ENCODE measurements at places on chromosomes 12 and 14.
A peak's percentile ranks its signal among the peaks of the same experiment; 100 is the strongest.

DNA sequence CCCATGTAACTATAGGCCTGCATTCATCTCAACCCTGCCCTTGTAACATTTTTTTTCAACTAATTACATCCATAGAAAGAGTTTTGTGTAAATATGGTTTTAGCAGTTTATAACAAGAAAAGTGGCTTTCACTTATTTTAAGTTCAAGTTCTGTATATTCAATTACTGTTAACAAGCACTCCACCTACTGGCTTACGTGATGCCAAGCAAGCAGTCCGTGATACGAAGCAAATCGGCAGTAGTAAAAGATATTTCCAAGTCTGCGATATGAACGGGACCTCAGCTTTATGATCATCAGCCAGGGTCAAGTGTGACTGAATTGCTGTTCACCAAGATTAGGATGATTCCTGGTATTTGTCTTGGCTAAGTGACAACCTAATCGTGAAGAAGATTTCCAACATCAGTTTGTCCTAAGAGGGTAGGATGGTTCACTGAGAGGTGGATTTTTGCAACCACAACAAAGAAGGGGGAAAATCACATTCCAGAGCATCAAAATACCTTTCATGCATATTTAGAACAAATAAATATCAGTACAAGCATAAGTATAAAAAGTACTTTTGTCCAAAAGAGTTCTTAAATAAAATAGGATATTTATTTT, 456.2 kb downstream of the FOXG1 start:
- DNase-seq, result no peak

- DNase-seq, result no peak
Observed at GRCh38 chr14:100553471-100553870, 33.7 kb downstream of the BEGAIN start.

GRCh38 chr12:120651821-120652220, 11.4 kb downstream of the CABP1 start:
- no peak for DNase-seq

GRCh38 chr12:5965950-5966383, 20.9 kb upstream of the ANO2 start:
- peak; percentile 32 for DNase-seq

GRCh38 chr14:81234278-81234677, 13.5 kb upstream of the GTF2A1 start:
- no peak for DNase-seq

GRCh38 chr14:20601522-20601921, 10.3 kb upstream of the RNASE12 start:
- DNase-seq, result no peak

DNA sequence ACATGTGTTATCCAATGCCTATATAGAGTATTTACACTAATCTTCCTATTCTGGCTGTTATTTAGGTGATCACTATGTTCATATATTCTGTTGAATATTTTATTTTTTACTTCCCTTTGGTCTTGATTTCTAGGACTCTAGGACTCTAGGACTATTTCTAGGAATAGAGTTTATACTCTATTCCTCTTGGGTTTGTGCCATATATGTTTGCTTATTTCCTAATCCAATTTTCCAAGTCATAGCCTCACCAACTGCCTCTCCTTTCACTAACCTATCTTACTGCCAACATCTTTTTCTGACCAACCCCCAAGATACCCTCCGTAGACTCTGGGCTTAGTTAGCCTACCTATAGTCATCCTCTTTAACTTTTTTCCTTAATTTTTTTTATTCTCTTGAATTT, 28.5 kb downstream of the ARF6 start:
- DNase-seq, result no peak

DNA sequence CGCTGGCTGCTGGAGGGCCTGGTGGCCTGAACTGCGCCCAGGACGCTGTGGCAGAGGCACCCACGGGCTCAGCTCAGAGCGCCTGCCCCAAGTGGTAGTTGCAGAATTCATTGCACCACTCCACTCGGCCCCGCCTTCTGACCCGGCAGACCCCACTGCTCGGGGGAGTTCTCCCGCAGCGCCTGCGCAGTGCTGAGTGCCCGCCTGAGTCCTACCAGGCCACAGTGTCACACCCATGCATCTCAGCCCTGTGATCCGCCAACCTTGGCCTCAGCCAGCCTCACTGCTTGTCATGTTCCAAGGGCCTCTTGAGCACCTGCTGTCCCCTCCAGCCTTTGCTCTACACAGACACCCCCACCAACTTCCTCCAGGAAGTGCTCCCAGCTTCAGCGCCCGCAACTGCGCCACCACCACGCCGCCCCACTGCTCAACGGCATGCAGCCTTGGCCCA, 12.2 kb downstream of the DEGS2 start:
- DNase-seq, result peak; percentile 72

DNA sequence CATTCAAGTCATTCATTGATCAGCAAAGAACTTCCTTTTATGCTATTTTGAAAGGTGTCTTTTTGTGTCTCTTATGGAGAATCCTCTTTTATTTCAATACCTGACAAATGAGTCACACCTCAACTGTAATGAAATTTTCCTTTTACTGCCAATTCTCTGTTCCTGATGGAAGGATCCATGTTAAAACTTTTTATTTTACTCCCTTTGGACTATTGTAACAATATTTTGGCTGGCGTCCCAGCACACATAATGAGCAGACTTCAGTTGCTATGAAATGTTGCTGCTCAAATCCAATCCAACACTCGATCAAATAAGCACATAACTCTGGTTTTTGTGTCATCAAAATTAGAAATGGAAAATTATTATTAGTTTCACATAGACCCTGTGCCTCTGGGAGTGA, 21.9 kb upstream of the SLC15A5 start:
- DNase-seq, result no peak

DNA sequence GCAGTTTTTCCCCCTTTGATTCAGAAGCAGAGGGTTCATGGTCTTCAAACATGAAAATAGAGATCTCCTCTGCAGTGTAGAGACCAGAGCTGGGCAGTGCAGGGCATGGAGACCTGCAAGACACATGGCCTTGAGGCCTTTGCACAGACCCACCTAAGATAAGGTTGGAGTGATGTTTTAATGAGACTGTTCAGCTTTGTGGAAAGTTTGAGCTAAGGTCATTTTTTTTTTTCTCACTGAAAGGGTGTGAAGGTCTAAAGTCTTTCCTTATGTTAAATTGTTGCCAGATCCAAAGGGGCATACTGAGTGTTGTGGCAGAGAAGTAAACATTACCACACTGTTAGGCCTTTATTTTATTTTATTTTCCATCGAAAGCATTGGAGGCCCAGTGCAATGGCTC, 185.1 kb downstream of the MSRB3 start:
- no peak for DNase-seq

- no peak for DNase-seq
Observed at GRCh38 chr12:18084080-18084479, 5.9 kb downstream of the RERGL start.

GRCh38 chr12:132825089-132825488, 3.6 kb downstream of the GOLGA3 start:
- no peak for DNase-seq

DNA sequence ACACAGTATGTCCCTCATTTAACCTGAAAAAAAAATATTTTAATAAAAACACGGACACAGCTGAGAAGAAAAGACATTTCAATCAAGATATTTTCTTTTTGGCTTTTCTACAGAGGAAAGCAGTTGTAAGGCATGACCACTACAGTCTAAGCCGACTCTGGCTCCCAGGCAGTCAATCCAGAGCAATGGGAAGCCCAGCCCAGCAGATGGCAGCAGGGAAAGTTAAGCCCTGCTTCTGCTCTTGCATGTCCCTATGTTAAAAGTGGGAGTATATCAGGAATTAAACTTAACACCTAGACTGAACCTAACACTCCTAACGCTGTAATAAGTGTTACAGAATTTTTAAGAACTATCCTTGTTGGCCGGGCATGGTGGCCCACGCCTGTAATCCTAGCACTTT, 19.5 kb upstream of the HAL start:
- DNase-seq, result no peak

- no peak for DNase-seq
Observed at GRCh38 chr12:130860311-130860710, 11.6 kb upstream of the RAN start.
